OCI-M1 (cell line): ENCODE measurements at places on chromosomes 11 and 22.
A peak's percentile ranks its signal among the peaks of the same experiment; 100 is the strongest.

GRCh38 chr11:46724088-46724487 lies 5.1 kb downstream of the F2 start:
- DNase-seq: no peak

- DNase-seq: peak; percentile 73
These were observed 77.4 kb upstream of the WNT7B start for GRCh38 chr22:46054091-46055073.

GRCh38 chr22:19982991-19983578 lies 33.5 kb downstream of the ARVCF start:
- no peak for DNase-seq

DNA sequence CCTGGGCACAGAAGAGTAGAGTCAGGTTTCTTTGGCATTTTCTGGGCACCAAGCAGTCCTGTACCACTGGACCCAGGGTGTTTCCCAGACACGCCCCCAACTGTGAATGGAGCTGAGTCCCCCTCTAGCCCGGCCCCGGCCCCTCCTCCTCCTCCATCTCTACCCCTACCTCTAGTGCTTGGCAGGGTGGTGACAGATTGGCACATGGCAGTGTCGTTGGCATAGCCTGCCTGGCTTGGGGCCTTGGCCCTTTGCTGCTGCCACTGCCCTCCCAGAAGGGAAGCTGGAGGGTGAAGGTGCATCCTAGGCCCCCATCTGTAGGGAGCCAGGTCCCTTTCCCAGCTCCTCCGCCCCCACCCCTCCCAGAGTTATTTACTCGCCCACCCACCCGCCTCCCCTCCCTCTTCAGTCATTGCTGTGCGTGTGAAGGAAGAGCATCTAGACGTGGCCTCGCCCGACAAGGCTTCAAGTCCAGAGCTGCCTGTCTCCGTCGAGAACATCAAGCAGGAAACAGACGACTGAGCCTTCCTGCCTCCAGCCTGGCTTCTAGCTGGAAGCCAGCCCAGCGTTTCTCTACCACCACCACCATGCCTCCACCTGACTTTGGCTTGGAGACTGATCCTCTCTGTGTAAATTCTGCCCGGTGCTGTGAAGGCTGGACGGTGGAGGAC lies 10.9 kb downstream of the CHADL start:
- no peak for DNase-seq

DNA sequence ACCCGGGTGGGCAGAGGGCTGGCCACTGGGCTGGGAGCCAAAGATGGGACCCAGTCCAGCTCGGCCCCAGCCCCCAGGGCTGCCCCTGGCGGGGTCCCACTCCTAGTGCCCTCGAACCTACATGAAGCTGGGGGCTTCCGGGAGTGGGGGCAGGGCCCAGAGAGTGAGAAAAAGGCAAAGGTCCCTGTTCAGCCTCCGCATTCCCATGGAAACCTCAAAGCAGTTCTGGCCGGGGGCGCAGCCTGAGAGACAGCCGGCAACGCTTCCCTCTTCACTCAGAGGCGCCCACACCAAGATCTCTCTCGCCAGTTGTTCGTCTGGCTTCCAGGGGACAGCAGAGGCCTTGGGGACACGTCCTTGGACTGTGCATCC lies 22.4 kb upstream of the ARHGAP8 start:
- no peak for DNase-seq

GRCh38 chr11:63612181-63612580 lies 2.1 kb downstream of the PLAAT3 start:
- DNase-seq: no peak

DNA sequence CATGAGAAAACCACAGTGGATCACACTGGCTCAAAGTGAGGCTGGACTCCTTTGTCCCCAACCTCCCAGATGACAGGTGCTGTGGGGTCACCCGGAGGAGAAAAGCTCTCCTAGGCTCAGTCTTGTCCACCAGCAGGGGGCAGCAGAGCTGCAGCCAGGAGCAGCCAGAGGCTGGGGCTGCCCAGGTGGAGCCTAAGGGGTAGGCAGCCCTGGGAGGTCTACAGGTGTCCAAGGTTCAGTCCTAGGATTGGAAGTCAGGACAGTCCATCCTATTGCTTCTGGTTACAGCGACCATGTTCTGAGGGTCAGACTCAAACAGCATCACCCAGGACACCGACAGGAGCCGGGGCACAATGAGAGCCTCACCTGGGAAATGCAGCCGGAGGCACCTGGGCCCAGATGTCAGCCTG lies 77.6 kb upstream of the IGLL5 start:
- peak; percentile 75 for DNase-seq

GRCh38 chr22:28883917-28884746 lies 760 bp downstream of the ZNRF3 start:
- DNase-seq: peak; percentile 44

DNA sequence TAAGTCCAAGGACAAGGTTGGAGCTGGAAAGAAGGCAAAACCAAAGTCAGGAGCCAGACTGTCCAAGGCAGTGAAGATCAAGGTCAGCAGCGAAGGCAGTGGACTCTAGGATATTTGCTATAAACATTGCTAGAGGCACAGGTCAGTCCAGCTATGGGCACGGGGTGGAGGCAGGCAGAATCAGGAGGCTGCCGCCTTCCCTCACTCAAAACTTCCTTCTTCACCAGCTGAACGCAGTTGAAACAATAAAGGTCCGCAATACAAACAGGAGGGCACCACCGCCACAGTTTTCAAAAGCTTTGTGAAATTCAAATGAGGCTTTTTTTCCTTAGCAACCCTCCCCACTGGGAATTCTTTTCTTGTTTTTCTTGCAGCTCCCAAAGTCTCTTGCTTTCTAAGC lies 372.4 kb downstream of the NXPE2 start:
- no peak for DNase-seq

- no peak for DNase-seq
These were observed 20.8 kb downstream of the ABTB2 start for GRCh38 chr11:34337016-34337415.

DNA sequence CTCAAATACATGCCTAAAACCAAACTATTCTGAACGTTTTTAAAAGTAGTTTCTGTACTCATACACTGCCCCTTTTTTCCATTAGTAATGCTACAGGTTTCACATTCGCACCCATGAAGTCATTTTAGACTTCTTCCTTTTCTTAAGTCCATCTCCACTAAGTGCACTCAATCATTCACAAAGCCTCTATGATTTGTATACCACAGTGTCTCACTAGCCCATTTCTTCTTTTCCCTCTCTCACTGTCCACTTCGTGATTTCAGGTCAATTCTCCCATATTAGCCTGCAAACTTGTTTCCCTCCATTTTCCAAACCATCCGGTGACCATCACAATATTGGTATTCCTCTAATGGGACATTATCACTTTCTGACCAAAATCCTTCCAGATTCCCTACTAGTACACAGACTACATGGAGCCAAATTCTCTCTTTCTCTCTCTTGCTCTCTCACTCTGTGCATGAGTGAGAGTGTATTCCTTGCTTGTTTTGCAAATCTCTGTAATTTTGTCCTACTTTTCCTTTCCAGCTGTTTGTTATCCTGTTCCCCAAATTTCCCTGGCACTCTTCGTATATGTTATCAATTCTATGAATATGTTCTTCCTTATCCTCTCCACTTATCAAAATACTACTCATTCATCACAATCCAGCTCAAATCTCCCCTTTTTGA lies 3.4 kb upstream of the ZC3H12C start:
- DNase-seq: no peak

DNA sequence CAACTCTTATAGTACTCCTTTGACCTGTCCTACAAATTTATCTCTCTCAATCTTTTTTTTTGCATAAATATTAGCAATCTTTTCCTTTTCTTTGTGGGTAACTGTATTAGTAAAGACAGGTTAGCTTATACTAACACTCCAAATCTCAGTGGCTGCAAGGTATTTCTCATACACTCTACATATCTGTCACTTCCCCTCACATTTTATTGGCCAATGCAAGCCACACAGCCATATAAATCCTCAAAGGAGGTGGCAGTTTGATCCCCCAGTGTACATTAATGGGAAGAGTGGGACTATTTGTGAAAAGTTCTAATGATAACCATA lies 42.6 kb upstream of the EED start:
- peak; percentile 98 for DNase-seq

- DNase-seq: no peak
These were observed 594.7 kb downstream of the METTL15 start for GRCh38 chr11:28702871-28703270.

GRCh38 chr11:61771985-61772455 lies 19.6 kb downstream of the MYRF start:
- DNase-seq: no peak

GRCh38 chr22:47196881-47197772 lies 434.7 kb downstream of the TBC1D22A start:
- DNase-seq: no peak

GRCh38 chr22:24894998-24895397 lies 51.5 kb downstream of the LHFPL7 start:
- DNase-seq: no peak

GRCh38 chr22:38754751-38755154 lies 1.0 kb downstream of the SUN2 start:
- DNase-seq: peak; percentile 41

- DNase-seq: peak; percentile 11
These were observed 130.4 kb downstream of the HIPK3 start for GRCh38 chr11:33387581-33387980.

DNA sequence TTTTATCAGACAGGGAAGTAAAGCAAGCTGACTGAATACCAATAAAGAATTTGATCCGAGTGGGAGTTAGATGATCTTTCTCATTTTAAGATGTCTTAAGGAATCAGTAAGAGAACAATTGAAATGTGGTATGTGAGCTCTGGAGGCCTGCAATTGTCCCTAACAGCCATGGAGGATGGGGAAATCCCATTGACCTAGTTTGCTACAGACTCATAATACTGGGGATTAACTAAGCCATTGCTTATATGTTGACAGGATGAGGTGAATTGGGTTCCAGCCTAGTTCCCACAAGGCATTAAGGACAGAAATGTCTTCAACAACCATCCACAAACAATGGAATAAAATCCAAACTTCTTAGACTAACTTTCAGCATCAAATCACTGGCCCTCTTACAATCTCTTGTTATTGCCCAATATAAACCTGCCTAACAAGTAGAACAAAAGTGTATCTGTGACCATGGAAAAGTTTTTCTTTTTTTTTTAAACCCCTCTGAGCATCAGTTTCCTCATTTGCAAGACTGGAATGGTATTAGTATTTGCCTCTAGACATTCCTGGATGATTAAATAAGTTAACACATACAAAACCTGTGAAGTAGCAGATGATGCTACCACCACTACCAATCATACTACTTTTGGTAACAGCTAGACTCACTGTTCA lies 773.2 kb downstream of the DLG2 start:
- no peak for DNase-seq

- no peak for DNase-seq
These were observed 23.7 kb downstream of the NF2 start for GRCh38 chr22:29627196-29627535.

GRCh38 chr11:118975771-118976709 lies 4.5 kb downstream of the FOXR1 start:
- no peak for DNase-seq

DNA sequence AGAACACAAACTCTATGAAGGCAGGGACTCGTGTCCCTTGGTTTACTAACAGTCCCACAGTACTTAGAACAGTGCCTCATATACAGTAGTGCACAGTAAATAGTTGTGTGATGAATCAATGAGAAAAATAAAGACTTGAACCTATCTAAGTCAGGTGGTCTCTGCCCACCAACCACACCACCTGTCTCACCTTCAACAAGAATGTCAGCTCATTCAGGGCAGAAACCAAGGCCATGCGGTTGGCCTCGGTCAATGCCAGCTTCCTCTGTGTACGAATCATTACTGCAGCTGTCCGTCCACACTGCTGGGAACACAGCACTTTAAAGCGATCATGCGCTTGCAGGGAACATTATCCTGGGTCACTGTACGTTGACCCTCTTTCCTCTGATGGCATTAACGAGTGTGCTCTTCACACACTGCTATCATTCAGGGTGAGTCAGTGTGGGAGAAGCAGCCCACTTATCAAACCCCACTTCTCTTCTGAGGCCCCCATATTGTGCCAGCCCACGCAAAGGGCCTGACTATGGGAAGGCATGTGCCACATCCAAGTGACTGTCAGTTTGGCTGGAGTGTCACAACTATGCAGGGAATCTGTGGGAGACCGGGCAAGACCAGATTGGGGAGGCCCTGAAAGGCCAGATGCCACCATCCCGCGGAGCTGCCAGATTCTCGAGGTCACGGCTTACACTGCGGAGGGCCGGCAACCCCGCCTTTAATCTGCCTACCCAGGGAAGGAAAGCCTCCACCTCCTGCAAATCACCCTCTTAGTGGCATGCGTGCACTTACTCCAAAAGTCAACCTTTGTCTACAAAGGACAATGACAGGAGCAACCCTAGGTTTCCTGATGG lies 36.1 kb downstream of the LARGE1 start:
- no peak for DNase-seq

DNA sequence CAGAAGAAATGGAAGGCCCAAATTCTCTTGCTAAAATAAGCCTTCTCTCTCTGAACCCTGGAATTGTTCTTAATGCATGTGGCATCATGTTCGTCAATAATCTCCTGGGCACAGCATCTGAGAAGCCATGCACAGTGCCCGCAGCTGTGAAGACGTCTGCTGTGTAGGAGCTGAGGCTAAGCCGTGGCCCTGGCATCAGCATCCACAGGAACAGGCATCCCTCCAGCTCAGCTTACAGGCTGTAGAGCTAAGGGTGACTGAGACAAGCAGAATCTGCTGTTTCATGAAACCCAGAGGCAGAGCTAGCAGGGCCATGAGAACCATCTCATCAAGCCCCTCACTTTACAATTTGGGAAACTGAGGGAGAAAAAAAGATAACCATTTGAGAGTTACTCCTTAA lies 60.6 kb downstream of the SEZ6L start:
- no peak for DNase-seq

GRCh38 chr11:125345421-125346178 lies 150.5 kb downstream of the FEZ1 start:
- peak; percentile 80 for DNase-seq

DNA sequence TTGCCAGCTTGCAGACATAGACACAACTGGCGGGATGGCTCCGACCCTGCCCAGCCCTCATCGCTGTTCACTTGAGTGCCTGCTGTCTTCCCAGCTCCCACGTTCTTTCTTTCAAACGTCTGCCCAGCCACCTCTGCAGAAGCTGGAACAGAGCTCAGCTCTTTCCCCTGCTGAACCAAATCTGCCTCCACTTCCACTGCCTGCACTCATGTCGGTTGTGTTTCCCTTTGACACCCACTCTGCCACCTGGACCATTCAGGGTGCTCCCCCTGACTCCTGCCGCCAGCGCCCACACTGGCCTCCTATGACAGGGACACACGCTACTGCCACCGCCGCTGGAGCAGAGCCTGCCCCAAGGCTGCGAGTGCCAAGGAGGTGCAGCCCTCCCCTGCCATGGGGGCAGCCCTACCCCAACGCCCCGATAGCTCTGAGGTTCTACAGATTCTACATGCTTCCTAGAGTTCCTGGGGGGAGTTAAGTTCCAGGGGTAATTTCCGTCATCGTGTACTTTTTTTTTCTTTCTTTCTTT lies 37.9 kb downstream of the TST start:
- DNase-seq: no peak

DNA sequence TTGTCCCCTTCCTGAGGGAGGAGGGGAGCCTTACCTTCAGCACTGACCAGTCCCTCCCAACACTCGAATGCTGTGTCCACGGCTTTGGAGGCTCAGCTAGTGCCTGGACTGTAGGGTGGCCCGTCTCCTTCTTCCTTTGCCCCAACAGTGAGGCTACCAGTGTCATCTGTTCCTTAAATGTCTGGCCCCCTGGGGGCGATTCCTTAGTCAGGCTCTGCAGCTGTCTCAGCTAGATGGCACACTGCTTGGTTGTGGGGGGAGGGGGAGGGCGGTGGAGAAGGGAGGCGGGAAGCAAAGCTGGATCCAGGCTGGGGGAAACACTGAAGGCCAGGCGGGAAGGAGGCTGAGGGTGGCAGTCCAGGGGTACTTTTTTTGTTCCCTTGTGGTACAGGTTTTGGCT lies at the start of gene IGSF22:
Gene IGSF22 (minus strand): TSS at position 149 of the 400 bp plus-strand sequence. CDS start 1,952 bp downstream, outside the sequence.
- DNase-seq: no peak
